HuH-7.5 (cell line): ENCODE measurements at places on chromosomes 4 and X.

DNA sequence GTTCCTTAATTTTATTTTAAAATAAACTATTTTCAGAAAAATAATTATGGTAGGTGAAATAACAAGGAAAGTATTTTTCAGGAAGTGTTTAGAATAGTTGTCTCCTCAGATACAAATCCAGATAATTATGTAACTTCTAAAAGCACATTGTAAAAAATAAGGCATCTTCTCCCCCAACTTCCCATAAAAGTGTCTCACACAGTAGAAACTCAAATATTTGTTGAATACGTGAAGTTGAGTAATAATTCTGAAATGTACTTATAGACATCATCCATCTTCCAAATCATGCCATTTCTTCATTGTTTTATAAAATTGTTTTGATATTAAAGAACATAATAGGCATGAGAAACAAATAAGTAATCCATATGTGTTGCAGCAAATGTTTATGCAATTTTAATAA is 18.0 kb downstream of the SHISA3 start:
- no peak for DNase-seq

DNA sequence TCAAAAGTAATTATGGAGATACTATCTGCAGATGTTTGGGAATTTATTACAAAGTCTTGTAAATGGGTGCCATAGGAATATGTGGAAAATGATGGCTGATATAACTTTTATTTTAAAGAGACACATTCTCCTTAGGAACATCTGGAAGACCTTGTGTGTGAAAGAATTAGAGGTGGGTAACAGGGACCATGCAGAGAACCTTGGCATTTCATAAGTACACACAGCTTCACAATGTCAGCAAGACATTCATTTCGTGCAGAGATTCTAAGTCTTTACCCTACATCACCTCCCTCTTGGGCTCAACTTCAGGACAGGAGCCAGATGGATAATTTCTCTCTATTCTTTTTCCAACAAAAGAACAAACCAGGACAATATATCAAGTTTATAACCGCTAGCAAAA is 458.1 kb upstream of the INTU start:
- no peak for DNase-seq

DNA sequence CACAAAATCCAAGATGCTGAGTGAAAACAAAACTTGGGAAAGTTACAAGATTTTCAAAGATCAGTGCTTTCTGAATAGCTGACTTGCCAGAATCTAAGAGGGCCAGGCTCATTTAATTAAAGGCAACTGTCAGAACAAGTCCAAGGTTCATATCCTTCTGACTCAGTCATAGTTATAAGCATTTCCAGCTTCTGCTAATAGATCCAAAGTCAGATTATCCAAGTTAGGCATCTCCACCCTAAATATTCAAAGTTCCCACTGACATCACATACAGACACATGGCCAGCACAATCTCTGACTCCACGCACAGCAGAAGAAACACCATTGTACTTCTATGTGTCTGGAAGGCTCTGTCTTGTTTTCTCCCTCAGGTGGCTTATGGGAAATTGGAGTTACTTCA is 41.8 kb downstream of the GASK1B start:
- DNase-seq, result no peak

DNA sequence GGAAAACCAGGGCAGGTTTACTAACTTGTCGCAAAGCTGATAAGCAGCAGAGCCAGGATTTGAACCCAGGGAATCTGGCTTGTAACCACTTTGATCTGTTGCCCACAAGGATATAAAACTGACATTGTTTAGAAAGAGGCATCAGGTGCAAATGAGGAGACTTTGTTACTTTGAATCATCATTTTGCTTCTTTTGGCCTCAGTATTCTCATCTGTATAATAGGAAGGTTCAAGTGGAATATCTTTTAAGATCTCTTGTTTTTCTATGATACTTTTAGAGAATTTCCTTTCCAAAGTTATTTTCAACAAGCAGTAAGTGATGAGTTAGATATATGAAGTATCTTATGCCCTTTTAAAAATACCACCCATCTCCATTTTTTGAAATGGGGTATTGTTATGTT is 57.8 kb upstream of the NAP1L5 start:
- DNase-seq, result no peak

DNA sequence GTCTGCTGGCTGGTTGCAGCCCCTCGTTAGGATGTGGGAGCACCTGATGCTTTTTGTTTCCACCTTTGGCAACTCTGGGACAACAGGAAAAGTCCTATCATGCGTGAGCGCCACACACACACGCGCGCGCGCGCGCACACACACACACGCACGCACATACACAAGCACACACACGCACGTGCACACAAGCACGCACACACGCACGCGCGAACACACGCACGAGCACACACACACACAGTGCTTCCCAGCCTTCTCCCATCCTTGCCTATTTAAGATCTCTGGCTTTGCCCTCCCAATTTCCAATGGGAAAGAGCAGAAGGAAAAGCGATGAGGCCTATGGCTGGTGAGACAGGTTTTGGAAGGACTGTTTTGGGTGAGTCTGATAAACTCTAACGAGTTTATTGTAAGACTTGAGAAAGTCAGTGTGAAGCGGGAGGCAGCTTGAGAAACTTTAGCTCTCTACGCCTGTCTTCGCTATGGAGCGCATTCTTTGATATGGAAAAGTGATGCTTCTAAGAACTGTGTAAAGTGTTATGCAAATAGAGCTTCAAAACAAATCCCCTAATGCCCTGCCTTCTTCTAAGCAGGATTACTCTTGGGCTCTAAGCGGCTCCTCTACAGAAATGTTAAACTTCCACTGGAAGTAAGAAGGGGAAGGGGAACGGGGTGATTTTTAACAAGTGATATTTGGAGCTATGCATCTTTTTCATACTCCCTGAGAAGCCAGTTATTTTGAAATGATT is 11.8 kb downstream of the SUPT20HL1 start:
- DNase-seq, result no peak
